ENCODE measurements at places on chromosomes 6 and 20.

- DNase-seq: peak; percentile 37
These were observed 12.4 kb downstream of the PSMF1 start for GRCh38 chr20:1130847-1131246.

DNA sequence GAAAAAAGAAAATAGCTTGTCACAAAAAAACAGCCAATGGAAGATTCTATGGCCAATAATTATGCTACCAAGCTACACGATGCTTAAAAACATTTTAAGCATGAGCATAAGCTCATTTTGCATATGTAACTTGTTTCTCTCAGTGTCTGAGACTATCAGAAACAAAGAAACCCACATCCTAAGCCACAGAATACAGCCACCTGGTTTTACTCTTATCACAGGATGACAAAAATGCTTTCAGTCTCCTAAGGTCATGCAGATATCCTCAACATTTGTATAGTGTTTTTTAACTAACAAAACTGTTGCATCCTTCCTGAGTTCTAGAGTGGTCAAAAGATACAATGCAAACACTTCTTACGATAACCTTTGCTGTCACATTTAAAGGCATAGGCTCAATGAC is 172.1 kb upstream of the RUNX2 start:
- DNase-seq: no peak

DNA sequence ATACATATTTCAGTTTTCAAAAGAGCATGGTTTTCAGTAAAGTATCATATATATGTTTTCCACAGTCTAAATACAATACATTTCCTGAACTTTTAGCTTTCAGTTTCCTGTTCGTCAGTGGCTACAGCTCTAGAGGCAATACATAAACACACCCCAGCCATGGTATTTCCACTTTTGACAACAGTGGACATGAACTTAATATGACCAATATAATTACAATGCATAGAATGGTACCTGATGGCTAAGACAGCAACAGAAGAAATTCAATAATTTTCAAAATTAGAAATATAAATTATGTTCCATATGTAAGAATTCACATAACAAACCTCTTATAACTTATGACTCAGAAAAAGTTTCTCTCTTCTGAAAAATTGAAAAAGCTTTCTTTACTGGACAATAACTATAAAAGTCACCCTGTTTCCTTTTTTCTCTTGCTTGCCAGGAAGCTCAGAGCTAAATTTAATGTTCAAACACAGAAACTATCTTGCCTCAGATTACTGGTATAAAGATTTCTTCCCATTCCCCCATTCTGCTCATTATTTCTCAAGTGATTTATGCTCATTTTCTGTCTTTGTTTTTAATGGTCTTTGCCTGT is 19.2 kb downstream of the FKBP5 start:
- no peak for DNase-seq

- no peak for DNase-seq
These were observed 184.7 kb upstream of the PRSS16 start for GRCh38 chr6:27062755-27063154.

- DNase-seq: no peak
These were observed 618.4 kb downstream of the FRK start for GRCh38 chr6:115442323-115442722.

- no peak for DNase-seq
These were observed 8.4 kb downstream of the ADAM33 start for GRCh38 chr20:3673221-3674070.

- DNase-seq: peak; percentile 83
These were observed 64.4 kb downstream of the TULP4 start for GRCh38 chr6:158376631-158377081.

DNA sequence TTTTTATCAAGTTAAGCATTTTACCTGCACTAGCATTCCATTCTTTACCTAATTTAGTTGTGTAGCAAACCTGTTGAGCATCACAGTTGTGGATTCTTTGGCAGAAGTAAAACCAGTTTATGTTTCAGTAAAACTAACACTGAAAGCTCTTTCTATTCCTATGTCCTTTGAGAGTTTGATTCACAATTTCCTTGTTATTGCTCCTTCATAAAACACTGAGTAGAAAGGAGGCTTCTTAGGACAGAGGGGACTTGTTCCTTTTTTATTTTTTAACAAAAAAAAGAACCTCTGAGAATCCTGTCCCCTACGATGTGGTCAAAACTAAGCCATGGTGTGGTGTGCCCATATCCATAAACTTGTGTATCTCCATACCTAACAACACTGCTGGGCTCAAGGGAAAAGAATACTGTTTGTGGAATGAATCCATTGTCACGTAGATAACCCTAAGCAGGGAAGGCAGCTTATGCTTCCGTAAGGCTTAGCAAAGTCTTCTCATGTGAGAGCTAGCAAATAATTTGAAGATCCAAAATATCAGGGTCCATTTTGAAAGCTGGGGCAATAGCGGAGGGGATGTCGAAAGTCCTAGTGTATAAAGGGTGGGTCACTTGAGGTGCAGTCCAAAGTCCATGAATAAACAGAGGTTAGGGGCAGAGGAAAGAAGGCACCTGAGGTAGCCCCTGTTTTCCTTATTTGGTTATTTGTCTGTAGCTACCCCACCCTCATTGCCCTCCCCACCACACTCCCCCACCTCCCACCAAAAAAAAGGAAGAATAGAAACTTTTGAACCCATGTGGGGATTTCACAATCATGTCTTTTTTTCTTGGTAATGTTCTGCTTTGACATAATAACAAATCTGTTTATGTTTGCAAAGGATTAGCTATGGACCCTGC is 71.0 kb downstream of the PLAGL1 start:
- no peak for DNase-seq

DNA sequence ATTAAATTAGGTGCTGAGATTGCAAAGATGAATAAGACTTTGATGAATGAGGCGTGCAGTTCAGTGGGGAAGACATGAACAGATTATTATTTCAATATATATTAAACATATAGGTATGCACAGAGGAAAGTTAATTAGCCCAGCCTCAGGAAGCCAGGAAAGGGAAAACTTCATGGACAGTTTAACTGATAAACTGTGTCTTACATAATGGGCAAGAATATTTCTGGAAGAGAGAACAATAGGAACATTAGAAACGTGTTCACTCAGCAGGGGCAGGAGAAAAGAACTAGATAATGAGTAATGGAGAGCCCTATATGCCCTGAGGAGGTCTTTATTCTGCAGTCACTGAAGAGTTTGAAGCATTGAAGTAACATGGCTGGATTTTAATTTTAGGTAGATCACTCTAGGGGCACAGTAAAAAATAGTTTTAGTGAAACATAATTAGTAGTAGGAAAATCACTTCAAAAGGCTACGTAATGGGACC is 23.6 kb downstream of the CEP57L1 start:
- no peak for DNase-seq

GRCh38 chr20:15942130-15942529 is 631.1 kb downstream of the KIF16B start:
- DNase-seq: no peak

DNA sequence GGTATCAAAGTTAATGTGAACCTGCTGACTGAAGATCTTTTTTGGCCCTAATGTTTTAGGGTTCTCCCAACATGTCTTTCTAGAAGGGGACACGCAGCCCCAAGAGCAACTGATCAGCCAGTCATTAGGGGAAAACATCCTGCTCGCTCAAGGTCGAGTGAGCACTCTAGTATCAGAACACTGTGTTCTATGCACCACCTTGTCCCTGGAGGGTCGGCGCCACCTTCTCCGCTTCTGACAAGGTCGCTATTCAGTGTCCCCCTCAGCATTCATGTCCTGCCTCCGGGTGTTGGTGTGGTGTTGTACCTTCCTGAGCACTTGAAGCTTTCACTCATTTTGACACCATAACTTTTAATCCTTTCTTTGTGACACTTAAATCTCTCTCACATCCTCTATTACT is 331.2 kb upstream of the KCNQ5 start:
- DNase-seq: no peak

DNA sequence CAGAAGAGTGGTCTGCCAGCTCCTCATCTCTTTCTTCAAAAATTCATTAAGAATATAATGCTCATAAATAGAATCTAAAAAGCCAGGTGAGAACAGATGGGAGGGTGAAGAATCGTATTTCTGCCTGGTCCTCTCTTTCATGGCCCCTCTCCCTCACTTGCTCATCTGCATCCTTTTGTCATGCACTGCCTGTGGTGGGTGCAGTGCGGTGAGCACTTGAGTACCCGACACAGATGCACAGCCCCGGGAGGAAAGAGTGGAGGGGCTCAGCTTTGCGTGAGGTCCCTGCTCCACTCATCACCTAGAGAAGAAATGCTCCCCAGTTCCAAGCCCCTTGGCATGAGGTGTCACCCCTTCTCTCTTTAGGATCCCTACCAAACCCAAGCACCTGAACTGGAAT is 58.1 kb upstream of the GLP1R start:
- DNase-seq: no peak

DNA sequence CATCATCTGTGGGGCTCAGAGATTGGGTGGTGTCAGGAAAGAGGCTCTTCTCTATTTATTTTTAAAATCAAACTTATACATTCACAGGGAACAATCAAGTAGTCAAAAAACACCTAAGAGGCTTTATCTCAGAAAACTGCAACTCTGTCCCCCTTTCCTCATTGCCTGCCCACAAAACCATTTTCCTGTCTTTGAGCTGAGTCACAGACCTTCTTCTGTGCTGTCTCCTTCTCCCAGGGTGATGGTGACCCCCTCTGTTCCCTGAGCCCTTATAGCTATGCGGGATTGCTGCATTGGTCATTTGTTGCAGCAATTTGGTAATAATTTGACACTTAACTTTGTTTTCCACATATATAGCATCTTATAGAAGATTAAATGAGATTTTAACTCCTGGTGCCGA is 195.2 kb upstream of the PROKR2 start:
- no peak for DNase-seq

GRCh38 chr20:34825530-34826362 is at the start of gene NCOA6:
Gene NCOA6 (minus strand): TSS chr20:34825651. CDS start chr20:34782355, 43,296 bp downstream.
- peak; percentile 91 for DNase-seq

- DNase-seq: no peak
These were observed 1.1 kb upstream of the STX7 start for GRCh38 chr6:132513831-132514545.

GRCh38 chr20:17873410-17874270 is 95.0 kb downstream of the SNX5 start:
- DNase-seq: peak; percentile 97

- DNase-seq: no peak
These were observed 80.2 kb upstream of the SLC2A12 start for GRCh38 chr6:134132494-134133141.

DNA sequence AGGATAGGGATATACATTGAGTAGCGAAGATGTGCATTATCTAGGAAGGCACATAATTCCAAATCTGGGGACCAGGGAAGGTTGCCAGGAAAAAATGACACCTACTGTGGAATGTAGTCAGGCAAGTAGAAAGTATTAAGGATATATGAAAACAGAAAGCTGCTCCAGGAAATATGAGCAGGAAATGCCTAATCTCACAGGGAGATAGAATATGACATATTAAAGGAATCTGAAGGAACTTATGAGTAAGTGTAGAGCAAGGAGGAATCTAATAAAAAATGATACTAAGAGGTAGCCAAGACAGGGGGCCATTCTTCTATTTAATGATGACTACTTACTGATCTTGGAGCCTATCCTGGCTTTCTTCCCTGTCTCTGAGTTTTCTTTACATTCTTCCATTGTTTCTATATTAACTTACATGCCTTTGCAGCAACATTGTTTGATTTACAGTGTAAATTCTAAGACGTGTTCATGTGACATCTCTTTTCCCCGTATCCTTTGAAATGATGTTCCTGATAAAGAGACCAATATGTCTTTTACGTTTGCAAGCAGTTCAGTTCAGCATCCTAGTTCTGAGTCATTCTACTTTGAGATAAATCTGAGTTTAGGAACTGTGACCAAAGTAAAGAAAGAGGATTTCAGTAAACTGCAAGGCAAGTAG is 58.6 kb downstream of the TINAG start:
- DNase-seq: no peak

- no peak for DNase-seq
These were observed 816.5 kb downstream of the BCKDHB start for GRCh38 chr6:80922916-80923455.

GRCh38 chr6:17193106-17193775 is 87.9 kb upstream of the RBM24 start:
- DNase-seq: no peak

- DNase-seq: peak; percentile 78
These were observed at the start of gene KCNK5 for GRCh38 chr6:39228992-39229767. Gene KCNK5 (minus strand): TSS chr6:39229475. CDS start chr6:39229111, 364 bp downstream.

- no peak for DNase-seq
These were observed 395.9 kb downstream of the PREX1 start for GRCh38 chr20:48431653-48432493.

GRCh38 chr20:17651129-17651759 is 30.8 kb downstream of the RRBP1 start:
- DNase-seq: no peak

- no peak for DNase-seq
These were observed 77.1 kb upstream of the MAN1A1 start for GRCh38 chr6:119426619-119427018.

GRCh38 chr6:150079604-150080003 is 10.7 kb upstream of the ULBP3 start:
- peak; percentile 20 for DNase-seq

- no peak for DNase-seq
These were observed 65.1 kb downstream of the PFDN4 start for GRCh38 chr20:54272901-54273488.

- DNase-seq: no peak
These were observed 52.9 kb downstream of the FAM83B start for GRCh38 chr6:54899442-54899841.

DNA sequence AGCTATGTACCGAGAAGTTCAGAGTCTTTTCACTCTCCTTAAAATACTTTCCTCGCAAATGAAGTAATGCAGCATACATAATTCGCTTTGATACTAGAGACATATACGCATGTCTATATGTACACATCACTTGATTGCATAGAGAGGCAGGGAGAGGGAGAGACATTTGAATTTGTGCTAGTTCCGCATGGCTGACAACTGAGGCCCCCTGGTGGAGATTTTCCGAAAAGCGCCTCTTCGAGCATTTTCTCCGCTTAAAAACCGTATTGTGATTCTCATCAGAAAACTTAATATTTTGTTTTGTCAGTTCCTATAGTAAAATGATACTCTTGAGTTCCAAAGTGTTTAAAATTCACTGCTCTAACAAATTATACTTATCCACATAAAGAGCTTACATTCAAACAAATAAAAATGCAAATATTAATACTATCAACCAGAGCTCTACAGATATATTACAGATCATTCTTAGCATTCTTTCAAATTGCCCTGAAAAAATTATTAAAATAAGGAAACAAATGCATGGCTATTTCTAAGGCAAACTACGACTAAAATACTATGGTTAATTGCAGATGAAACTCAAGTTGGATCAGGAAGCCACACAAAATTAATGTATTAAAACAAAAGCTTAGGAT is 637 bp downstream of the MYLK4 start:
- peak; percentile 84 for DNase-seq

DNA sequence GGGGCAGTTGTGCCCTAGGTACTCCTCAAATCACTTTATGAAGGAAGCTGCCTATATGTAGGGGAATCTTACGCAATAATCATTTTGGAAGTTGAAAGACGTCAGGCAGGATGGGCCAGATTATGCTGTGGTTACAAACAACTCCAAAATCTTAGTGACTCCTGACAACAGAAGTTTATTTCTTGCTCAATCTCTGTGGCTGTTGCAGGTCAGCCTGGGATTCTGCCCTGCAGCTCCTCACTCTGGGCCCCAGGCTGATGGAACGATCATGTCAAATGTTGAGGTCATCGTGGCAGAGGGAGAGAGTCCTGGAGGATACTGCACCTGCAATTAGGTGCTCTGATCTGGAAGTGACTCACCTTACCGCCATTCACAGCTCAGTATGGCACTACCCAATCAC is 88.4 kb downstream of the ZDHHC14 start:
- no peak for DNase-seq

- DNase-seq: peak; percentile 52
These were observed 23.0 kb downstream of the MAP1LC3A start for GRCh38 chr20:34581341-34582184.
